ENCODE measurements at places on chromosomes 2 and 18. TPM values are rescaled to one million over a fixed set of nuclear protein-coding genes. Genes with fewer than 3 reads are reported as not detected.

The CLEC4F gene
- not detected for total RNA-seq

GRCh38 chr2:8303322-8303832, 378.5 kb upstream of the ID2 start:
- peak; percentile 69 for DNase-seq

GRCh38 chr2:36369716-36370115, 14.1 kb downstream of the CRIM1 start:
- no peak for DNase-seq

- no peak for DNase-seq
These were observed 567.9 kb downstream of the FBXO15 start for GRCh38 chr18:73579698-73580097.

GRCh38 chr2:191428141-191428540, 182.9 kb downstream of the MYO1B start:
- no peak for DNase-seq

- DNase-seq, result no peak
These were observed 40.8 kb downstream of the PID1 start for GRCh38 chr2:229230256-229230655.

DNA sequence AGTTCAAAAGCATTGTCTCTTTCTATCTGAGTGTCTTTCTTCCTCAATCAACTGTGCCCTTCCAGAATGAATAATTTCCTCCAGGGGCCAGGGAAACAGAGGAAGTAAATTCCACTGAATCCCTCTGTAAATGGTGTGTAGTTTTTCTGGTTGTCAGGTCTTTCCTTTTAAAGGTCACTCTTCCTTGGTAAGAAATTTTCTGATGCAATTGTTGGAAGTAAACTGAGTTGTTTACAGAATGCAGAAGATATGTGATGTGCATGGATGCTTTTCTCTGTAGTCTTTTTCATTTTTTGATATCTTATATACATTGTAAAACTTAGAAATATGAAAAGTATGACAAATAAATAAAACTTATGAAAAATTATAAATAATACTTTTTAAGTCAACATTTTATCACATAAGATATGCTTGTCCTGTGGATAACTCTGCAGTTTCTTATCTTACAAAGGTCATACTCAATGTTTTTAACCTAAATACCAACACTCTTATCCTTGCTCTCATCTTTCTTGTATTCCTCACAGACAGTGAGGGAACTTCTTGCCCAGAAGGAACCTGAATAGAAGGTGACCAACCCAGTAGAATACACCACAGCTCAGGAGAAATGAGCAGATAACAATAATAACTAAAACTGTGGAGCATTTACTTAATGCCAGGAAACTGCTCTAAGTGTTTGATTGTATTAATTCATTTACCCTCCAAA, 234.5 kb downstream of the METTL4 start:
- DNase-seq, result no peak

DNA sequence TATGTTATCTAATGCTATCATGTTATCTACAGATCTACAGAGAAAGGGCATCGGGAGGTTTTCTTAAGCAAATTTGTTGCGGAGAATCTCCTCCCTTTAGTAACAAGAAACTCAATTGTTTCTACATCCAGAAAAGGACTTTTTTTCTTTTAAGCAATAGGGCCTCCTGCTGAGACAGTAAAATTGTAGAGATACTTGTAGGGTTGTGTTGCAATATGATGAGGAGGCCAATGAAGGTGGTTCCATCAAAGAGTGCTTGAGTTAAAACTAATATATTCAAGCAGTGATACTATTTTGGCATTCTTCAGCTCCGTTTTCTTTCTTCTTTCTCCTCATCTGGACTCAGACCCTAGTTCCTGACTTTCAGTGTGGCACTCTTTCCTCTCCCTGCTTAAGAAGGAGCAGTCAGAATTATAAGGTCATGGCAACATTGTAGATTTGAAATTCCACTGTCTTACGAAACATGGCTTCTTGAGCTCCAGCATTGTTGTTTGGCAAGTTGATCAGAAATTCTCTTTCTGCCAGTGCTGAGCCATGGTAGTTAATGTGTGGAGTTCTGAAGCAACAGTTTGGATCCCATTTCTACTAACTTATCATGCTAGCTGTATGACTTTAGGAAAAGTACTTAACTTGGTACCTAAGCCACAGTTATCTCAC, 202.0 kb upstream of the SLC14A2 start:
- DNase-seq, result no peak

- no peak for DNase-seq
These were observed 26.3 kb downstream of the MEX3C start for GRCh38 chr18:51171223-51171622.

The ATOH8 gene
- total RNA-seq, result not detected

The FAM124B gene
- total RNA-seq, result 0.32 TPM

The COLEC11 gene
- total RNA-seq, result 0.15 TPM

The GPR75 gene
- 0.10 TPM for total RNA-seq

DNA sequence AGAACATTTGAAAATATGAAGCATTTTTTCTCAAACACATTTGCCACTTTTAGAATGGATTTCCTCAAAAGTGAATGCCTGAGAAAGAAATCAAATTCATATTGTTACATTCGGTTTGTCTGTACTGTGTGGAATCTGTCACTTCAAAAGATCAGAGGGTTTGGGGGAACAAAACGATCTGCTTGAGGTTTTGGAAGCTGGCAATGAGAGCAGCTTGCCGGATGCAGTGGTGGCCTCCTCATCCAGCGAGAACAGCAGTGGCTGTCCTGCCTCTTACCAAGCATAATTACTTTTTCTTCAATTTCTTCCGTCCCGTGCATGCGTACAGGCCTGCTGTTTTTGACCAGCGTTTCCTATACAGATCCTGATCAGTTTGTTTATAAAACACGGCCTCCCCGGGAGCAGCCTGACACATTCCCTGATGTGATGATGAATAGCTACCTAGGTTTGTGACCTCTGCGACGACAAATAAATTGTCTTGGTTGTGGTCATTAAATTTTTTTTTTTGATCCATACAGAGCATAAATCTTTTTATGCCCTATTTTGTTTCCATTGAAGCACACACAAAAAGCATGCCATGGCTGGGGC, 45.2 kb downstream of the ITGA6 start:
- peak; percentile 70 for DNase-seq

The XIRP2 gene
- total RNA-seq, result not detected

GRCh38 chr2:227237786-227238185, 73.4 kb downstream of the COL4A3 start:
- DNase-seq, result no peak

GRCh38 chr18:64645753-64646152, 496.9 kb upstream of the LINC00305 start:
- DNase-seq, result no peak
